Lung (tissue), 17 donors: ENCODE measurements at places on chromosomes 11 and 22.
A peak's percentile ranks its signal among the peaks of the same experiment; 100 is the strongest.

- DNase-seq, result no peak
Observed at GRCh38 chr11:62673196-62673525, 1.1 kb upstream of the LBHD1 start.

- DNase-seq, result peak; percentile 75
Observed at GRCh38 chr11:1826552-1827094, 8.2 kb upstream of the SYT8 start.

- no peak for DNase-seq
Observed at GRCh38 chr11:92340839-92341238, 116.2 kb downstream of the FAT3 start.

GRCh38 chr22:39254789-39255298 lies 10.1 kb upstream of the PDGFB start:
- no peak for DNase-seq

DNA sequence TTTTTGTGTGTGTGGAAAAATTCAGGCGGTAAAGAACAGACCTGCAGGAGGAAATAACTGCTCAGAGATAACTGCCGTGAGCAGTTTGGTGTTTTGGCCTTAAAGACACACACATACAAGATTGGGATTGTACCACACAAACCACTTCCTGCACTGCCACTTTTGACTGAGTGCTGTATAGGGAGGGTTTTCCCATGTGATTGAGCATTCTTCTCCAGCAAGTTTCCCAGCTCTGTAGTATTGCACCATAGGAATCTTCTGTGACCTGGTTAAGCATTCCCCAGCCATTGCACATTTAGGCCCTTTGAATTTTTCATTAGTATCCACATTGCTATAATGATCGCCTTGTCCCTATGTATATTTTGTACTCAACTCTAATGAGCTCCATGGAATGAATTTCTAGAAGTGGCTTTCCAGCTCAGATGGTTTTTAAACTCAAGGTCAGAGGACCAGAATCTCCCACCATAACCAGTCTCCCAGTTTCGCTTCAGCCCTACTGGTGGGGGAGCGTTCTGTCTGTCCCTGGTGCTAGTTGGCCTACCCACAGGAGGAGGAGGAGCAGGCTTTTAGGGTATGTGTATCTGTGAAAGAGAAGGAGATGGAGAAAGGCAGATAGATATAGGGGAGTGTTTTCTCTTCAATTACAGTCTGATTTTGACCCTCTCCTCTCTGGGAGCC lies 9.3 kb downstream of the CD82 start:
- DNase-seq, result no peak

DNA sequence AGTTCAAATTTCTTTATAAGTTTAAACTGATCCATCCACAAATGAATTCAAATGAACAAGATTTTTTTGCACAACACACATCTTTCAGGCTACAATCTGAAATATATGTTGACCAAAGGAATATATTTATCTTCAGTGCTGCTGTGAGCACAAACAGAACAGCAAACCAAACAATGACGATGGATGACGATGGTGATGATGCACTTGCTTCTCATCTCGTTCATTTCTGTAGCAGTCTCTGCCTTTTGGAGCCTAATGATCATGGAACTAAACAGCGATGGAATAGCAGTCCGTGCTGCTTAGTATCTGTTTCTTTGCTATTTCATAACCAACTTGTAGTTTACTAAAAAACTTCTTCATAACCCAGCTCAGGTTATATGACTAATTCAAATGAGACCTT lies 220.7 kb upstream of the BLID start:
- no peak for DNase-seq

- peak; percentile 93 for DNase-seq
Observed at GRCh38 chr11:102279641-102280170, 37.6 kb upstream of the BIRC3 start.

DNA sequence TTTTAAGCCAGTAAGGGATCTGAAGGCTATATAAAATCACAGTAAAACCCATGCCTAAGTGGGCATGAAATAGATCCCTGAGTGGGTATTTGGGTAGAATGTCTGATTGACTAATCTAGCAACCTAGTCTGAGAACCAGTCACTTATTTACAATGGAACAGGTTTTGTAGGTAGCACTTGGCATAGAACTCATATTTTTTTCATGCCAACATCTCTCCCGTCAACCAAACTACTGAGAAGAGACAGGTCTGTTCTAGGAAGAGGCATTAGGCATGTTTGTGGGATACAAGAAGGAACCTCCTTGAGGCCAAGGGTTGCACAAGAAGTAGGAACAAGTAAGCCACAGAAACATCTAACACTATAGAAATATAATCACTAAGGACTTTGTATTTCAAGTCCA lies 840.4 kb upstream of the TENM4 start:
- no peak for DNase-seq

DNA sequence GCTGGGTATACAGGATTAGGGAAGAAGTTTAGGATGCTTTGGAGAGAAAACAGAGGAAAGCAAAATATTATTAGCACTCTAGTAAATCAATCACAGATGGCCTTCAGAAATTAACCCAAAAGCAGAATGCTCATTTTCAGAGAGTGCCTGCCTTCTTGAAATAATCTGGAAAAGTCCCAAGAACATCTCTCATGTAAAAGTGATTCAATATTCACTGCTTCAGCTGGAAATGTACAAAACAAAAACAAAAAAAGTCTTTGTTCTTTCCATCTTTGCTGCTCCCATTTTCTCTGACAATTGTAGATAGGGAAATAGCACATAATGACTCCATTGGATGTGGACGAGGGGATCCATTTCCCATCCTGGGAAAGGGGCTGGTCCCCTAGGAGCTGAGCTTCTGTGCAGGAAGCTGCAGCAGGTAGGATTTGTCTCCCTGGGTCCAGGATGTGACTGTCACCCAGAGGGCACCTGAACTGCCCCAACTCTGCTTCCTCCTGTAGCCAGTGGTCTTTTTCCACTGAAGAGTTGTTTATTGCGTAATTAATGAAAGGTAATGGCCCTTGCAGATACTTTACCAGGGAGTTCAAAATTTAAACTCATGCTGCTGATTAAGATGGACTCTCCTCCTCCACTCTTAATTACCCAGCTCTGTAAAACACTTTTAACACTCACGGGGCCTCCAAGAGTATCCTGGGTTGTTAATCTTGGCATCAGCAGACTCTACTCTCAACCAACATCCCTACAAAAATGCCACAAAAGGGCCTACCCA lies 57.9 kb downstream of the SC5D start:
- no peak for DNase-seq

DNA sequence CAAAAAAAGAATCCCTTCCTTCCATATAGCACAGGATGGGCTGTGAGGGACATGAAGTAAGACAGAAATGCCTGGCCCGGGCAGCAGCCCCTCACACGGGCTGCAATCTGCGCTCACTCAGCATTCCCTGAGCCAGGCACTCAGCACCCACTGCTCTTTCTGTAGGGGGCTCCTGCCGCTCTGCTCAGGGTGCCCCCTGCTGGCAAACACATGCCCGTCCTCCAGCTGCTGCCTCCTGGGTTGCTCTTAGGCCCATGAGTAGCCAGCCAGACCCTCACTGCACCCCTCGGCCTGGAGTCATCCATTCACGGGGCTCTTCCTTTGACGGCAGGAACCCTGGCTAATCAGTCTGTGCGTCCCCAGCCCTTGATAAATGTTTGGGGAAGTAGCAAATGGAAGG lies 6.9 kb downstream of the MCAT start:
- peak; percentile 37 for DNase-seq

GRCh38 chr22:36135306-36135980 lies 25.1 kb downstream of the APOL3 start:
- no peak for DNase-seq

DNA sequence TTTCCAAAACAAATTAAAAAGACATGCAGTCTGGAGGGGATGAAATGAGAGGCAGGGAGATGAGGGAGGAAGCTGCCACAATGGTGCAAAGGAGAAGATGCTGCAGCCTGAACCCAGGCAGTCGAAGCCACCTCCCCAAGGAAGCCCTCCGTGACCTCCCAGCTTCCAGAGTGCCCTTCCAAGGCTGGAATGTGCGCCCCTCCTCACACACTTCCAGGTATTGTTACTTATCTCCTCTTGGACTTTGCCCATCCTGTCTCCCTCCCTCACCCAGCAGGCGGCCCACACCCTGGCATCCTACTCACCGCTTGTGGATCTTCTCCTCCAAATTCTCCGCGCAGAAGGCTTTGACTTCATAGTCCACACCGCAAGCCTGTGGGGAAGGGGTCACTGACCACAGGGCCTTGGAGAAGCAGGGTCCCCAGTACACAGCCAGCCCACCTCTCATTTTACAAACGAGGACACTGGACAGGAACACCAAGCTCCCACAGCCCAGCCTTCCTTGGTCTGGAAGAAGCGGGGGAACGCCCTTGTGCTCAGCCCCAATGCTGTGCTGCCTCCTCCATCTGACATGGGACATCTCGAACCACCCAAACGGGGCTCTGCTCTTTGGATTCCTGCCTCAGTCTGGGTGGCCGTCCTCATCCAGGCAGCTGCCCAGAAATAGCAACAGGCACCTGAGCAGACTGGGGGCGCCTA lies 40.3 kb downstream of the TPBGL start:
- no peak for DNase-seq
